ENCODE measurements at places on chromosomes 1 and 21.

DNA sequence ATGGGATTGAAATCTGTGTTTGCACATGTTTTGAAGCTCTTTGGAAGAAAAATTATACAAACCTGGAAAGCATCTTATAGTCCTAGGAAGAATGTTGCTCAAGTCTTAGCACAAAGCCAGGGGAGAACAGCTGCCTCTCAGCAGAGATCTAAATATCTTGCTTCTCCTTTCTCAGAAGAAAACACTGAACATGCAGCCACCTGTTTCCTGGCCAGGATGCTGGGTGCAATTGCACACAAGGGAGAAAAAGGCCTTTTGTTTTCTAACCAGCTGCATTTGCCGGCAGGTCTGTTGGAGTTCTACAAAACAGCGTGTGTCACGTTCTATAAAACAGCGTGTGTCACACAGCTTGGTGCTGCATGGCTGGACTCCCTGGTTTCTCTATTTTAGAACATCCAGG, 259.6 kb upstream of the PLD5 start:
- no peak for DNase-seq

- no peak for DNase-seq
Measured at GRCh38 chr21:45149021-45149420, 74.6 kb downstream of the ADARB1 start.

- DNase-seq, result no peak
Measured at GRCh38 chr21:28683982-28684752, 308.5 kb downstream of the LTN1 start.

- DNase-seq, result no peak
Measured at GRCh38 chr1:29584776-29585175, 348.5 kb downstream of the PTPRU start.
